ENCODE measurements at places on chromosomes 11 and 22.

GRCh38 chr11:76767659-76768058, 15.5 kb upstream of the TSKU start:
- no peak for DNase-seq

DNA sequence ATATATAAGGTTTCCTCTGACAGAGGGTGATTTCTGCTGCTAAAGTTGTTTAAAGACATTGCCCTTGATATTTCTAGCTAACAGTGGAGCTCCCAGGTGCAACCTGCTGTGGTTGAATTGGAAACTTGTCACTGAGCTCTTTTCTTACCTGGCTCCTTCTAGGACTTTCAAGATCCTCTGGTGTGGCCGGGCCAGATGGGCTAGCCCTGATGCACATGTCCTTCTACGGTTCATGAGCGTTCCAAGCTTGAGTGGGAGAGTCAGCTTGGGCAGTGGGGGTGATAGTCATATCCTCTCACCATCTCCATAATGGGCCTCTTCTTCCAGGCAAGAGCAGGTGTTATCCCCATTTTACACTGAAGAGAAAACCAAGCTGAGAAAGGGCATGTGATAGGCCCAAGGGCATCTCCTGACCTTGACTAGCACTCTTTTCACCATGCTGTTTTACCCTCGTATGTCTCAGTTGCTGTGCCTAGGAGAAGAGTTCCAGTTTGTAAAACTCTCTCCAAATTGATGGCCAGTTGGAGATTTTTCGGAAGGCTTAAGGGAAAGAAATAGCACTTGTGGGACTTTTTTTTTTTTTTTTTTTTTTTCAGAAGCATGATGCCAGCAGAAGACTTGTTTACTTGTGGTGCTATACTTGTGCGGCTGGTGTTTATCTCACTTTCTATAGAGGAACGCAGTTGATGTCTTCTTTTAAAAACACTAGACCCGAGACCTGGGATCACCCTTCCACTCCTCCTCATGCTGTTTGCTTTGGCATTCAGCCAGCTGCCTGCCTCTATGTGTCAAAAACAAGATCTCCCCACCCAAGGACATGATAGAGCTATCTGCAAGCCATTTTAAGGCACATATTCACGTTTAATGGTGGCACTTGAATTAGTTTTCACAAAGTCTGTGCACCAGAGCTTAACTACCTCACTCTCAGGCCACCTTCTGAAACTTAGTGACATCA, 32.6 kb downstream of the TEAD1 start:
- DNase-seq, result no peak

DNA sequence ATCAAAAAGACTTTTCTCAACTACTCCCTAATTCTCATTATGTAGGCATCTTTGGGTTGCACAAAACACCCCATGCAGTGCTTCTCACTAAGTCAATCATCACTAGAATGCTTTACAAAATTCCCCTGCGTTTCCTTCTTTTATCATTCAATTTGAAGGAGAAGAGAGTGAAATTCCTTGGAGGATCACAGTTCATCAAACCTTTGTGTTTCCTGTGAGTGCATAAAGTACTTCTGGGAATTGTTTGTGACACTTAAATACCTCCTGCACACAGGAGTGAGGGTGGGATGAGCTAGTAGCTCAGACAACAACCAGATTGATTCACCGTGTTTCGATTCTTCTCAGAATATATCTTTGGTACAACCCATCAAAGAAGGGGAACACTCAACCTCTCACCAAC, 3.7 kb upstream of the OR5AR1 start:
- no peak for DNase-seq

GRCh38 chr11:19715373-19715772, 2.7 kb downstream of the NAV2 start:
- DNase-seq, result peak; percentile 65

DNA sequence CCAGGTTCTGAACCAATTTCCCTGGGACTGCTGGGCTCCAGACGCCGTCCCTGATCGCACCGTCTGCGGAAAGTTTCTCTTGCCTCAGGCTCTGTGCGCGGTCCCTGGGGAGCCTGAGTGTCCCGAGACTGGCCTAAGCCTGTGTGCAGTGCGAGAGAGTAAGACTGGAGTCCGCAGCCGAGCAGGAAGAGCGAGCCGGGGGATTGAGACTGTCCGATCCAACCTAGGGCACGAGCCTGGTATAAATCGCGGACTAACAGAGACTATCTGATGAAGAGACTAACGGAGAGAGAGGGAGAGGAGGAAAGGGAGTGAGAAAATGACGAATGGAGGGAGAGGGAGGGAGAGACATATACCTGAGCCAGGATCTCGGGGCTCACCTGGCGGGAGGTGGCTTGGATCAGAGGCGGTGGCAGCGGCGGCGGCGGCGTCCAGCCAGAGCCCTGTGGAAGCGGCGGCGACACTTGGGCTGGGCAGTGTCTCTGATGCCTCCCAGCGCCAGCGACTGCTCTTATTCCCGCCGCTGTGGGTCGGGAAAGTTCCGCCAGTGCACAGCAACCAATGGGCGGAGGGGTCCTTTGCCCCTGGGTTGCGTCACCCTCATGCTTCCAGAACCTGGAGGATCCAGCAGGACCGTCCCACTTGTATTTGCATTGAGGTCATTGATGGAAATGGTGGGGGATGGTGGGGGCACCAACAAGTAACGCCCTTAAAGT, at the start of gene CALCA:
Gene CALCA (minus strand): TSS at position 487 of the 716 bp plus-strand sequence. CDS start 1,159 bp downstream, outside the sequence.
- no peak for DNase-seq

All from fibroblast of skin of scalp (primary cell).